Activated naive CD8-positive, alpha-beta T cell treated with anti-CD3 and anti-CD28 coated beads, Interleukin-2, amount 50 U/mL, for 16 hours (primary cell): ENCODE measurements at places on chromosomes 3 and 15.

GRCh38 chr3:98848108-98848507 lies 53.4 kb downstream of the DCBLD2 start:
- DNase-seq = no peak

GRCh38 chr15:65254758-65255157 lies 31.9 kb downstream of the PARP16 start:
- DNase-seq = no peak

- no peak for DNase-seq
Observed at GRCh38 chr3:124514683-124515082, 215.6 kb upstream of the UMPS start.

- DNase-seq = no peak
Observed at GRCh38 chr15:58165661-58166060, 27.5 kb downstream of the AQP9 start.

GRCh38 chr3:46321461-46322104 lies 32.3 kb upstream of the CCR2 start:
- no peak for DNase-seq

DNA sequence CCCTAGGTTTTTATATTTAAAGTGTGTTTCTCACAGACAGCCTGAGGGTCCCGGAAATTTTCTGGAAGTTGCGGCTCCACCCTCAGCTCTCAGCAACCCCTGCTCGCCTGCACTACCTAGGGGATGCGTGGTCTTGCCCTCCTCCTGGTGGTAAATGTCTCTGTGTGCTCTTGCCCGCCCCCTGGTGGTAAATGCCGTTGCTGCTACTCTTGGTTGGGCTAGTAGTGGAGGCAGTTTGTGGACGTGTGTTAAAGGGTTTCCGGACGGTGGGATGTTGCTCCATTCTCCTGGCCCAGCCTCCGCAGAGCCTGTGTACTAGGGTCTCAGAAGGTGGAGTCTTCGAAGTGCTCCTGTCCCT lies 27.4 kb downstream of the STOML1 start:
- peak; percentile 75 for DNase-seq

GRCh38 chr3:30017901-30018300 lies 588.5 kb upstream of the TGFBR2 start:
- no peak for DNase-seq

DNA sequence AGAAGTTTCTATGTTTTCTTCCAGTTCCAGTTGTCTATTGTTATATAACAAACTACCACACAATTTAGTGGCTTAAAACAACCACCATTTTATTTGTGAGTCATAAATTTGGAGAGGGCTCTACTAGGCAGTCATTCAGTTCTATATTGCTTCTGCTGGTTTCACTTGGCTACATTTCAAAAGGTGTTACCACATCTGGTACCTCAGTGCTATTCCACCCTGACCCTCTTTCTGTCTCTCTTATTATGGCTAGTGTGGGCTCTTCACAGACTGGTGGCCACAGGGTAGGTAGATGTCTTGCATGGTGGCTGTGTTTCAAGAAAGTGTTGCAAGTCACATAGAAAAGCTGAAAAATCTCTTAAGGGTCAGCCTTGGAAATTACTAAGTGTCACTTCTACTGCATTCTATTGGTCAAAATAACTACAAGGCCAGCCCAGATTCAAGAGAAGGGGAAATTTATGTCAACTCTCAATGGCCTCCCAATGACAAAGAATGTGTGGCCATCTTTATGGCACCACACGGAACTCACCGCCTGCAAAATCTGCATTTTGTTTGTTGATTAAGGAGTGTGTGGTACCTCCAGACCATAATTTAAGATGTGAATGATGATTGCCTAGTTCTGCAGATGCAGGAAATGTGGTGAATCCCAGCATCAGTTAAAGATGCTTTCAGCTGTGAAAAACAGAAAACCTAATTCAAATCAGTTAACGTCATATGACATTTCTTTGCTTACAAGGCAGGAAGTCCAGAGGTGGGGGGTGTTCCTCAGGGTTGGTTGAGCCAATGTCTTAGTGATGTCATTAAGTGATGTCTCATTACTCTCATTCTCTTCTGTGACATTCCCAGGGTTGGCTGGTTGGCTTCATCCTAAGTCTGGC lies 105.8 kb upstream of the RASGRP1 start:
- DNase-seq = no peak

DNA sequence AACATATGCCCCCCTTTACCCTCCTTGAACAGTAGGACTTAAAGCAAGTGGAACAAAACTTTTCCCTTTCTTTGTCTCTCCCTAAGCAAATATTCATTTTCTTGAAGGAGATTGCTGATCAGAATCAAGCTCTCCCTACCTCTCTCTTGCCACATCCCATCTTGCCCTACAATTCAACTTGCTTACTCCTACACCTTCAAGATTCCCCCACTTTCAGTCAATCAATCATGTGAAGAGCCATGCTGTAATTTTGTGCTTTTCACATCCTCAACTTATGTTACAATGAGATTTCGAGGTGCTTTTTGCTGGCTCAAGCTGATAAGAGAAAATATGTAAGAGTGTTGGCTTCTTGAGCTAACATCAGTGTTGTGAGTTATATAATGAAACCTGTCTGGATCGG lies 662.9 kb downstream of the NLGN1 start:
- DNase-seq = no peak

DNA sequence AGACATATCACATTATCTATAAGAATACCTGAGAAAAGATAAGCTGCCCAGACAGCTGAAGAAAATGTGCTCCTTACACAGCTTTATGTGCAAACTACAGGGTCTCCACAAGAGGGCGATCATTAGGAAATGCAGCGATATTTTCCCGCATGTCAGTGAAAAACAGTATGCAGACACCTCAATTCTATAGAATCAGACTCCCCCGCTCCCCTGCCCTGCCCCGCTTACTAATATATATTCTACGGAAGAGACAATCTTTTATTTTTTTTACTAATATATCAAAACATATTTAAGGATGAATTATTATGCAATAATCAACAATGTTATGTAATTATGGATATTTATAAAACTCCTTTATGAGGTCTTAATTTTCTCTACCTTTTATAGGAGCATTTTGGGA lies 681.3 kb downstream of the ROBO1 start:
- no peak for DNase-seq

DNA sequence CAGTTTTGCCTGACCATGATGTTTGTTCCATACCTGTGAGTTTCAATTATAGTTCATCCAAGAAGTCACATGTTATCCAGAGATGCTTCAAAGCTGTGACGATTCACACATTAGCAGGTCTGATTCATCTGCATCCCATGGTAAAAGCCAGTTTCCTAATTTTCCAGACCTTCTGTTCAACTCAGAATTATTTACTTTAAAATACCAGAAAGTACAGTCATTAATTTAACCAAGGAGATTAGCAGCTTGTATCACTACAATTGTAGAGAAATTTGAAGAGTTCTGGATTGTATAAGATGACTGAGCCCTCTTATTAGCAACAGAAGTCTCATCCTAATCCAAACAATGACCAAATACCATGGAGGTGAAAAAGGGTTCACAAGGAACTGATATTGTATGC lies 76.1 kb upstream of the THBS1 start:
- DNase-seq = no peak

DNA sequence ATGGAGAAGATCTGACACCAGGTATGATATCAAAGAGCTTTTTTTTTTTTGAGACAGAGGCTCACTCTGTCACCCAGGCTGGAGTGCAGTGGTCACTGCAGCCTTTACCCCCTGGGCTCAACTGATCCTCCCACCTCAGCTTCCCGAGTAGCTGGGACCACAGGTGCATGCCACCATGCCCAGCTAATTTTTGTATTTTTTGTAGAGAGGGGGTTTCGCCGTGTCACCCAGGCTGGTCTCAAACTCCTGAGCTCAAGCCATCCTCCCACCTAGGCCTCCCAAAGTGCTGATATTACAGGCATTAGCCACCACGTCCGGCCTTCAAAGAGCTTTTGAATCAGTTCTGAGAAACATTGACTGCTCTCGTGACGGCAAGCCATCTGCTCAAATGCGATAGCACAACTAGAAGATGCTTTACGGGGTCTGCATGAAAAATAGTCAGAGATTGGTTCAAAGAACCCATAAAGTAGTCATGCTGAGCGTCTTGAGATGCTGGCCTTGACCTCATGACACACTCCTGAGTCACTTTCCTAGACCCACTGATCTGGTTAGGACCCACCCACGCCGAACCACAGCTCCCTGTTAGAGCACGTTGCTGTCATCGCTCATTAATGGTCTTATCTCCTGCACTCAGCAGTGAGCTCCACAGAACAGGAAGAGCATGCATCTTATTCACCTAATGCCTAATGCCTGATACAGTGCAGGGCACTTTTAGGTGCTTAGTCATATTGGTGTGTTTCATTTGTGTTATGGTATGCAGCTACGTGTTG lies 57.0 kb upstream of the NR2F2 start:
- no peak for DNase-seq

- no peak for DNase-seq
Observed at GRCh38 chr15:100159436-100159835, 182.3 kb downstream of the ADAMTS17 start.

GRCh38 chr3:47669026-47669749 lies 90.5 kb upstream of the CSPG5 start:
- no peak for DNase-seq

DNA sequence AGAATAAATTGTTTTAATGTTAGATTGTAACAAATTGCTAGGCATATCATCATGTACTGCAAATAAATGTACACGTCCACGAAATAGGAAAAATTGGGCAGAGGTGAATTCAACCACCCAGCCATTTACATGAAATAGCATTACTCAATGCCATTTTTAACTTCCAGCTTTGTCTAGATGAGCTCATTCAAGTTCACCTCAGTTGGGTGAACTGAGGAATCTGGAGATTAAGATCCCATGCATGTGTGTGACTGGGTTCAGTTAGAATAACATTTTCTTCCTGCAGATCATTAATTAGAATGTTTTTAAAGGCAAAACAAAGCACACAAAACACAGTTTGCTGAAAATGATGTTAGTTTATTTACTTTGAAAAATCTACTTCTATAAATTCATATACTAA lies 767.8 kb upstream of the GOLIM4 start:
- no peak for DNase-seq

GRCh38 chr3:30531017-30531570 lies 75.3 kb upstream of the TGFBR2 start:
- no peak for DNase-seq

DNA sequence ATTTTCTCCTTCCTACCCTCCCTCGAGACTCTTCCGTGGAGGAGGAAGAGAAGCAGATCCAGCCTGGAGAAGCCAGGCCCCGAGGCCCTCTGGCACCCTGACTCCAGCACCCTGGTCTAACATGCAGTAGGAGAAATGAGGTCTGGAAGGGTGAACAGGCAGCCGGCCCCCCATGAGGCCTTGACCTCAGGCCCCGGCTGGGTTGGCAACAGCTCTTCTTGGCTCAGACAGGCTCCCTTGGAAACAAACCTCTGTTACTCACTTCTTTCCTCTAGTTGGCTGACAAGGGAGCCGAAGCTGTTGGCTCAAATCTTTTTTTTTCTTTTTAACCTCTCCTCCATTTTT lies 73.4 kb downstream of the CPN2 start:
- no peak for DNase-seq

GRCh38 chr3:141777957-141778813 lies 15.0 kb downstream of the GRK7 start:
- no peak for DNase-seq

- no peak for DNase-seq
Observed at GRCh38 chr3:182023843-182024242, 312.1 kb downstream of the SOX2 start.

DNA sequence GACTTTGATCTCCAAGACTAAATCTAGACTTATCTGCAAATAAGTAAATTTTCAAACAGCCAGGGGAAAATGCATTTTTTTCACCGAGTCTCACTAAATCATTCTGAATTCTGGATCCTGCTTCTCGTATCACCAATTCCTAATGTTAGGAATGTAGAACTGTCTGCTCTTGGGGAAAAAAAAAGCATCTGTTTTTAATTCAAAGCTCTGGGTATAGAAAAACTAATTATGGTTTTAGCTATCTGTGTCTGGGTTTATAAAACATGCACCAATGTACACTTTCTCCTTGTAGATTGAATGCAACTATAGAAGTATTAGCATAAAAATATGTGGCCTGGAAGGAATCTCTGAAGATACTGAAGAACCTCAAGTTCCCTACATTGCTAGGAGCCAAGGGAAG lies 4.8 kb upstream of the CDAN1 start:
- DNase-seq = no peak

DNA sequence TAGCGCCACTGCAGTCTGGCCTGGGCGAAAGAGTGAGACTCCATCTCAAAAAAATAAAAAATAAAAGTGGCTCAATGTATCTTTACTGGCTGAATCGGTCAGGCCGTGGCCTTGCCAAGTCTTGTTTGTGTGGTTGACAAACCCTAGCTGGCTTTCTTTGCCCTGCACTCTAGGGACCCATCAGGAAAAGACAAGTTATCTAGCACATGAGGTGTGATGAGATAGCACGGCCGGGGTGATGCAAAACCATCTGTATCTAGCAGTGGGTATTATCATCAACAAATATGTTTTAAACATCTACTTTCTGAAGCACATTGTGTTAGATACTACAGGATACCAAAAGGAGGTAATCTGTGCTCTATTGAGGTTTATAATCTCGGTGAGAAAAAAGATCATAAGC lies 3.9 kb upstream of the DPP8 start:
- DNase-seq = no peak

- DNase-seq = no peak
Observed at GRCh38 chr3:172355836-172356235, 92.4 kb downstream of the GHSR start.

- peak; percentile 42 for DNase-seq
Observed at GRCh38 chr15:88894819-88895767, at the start of gene HAPLN3. HAPLN3 (minus strand) TSS chr15:88895544; CDS start chr15:88887298, 8,246 bp downstream.

GRCh38 chr3:101809178-101810021 lies 30.4 kb downstream of the NXPE3 start:
- DNase-seq = no peak

GRCh38 chr3:125191256-125191655 lies 21.3 kb downstream of the SLC12A8 start:
- no peak for DNase-seq

DNA sequence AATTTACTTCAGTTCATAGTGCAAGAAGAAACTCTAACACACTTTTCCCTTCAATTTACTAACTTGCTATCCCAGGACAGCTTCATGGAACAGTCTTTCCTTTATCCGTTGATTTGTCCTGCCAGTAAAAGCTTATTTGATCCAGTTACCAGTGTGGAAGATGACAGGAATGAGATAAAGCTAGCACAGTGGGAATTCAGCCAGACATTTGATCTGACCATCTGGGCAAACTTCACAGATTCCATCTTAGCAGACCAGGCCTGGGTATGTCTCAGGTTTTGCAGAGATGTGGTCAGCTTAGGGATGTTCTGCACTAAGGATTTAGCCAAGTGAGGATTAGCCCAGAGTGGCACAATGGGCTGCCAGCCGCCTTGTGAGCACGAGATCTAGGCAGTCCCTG lies 19.7 kb downstream of the CEMIP start:
- DNase-seq = no peak

DNA sequence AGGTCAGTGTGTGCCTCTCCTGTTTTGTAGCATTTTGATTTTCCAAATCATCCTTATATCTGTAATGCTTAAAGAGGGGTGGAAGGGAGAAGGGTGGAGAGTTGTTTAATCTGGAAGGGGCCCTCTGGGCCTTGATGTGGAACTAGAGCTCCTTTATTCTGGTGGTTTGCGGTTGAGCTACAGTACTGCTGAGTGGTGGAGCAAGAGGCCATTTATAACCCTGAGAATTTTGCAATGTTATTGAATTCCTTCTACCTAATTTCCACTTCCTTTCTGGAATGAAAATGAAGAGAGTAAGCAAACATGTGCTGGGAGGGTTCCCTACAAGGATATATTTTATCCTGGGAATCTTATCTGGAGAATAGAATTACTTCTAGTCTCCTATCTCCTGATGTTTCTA lies 35.3 kb upstream of the TUBGCP5 start:
- no peak for DNase-seq

GRCh38 chr3:126680667-126681055 lies 23.4 kb upstream of the CHCHD6 start:
- no peak for DNase-seq
